ENCODE measurements at places on chromosomes 4 and X.

DNA sequence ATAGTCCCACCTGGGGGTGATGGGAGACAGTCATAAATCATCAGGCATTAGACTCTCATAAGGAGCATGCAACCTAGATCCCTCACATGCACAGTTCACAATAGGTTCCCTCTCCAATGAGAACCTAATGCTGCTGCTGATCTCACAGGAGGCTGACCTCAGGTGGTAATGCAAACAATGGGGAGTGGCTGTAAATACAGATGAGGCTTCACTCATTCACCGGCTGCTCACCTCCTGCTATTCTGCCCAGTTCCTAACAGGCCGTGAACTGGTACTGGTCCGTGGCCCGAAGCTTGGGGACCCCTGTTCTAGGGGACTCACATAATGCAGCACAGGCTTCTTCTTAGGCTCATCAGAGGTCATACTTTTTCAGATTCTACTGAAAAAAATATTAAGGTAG is 625.9 kb upstream of the AGA start:
- DNase-seq: no peak

- peak; percentile 56 for DNase-seq
Observed at GRCh38 chrX:123186801-123187200, 2.7 kb downstream of the GRIA3 start.

GRCh38 chr4:156606554-156607477 is 364.8 kb downstream of the PDGFC start:
- peak; percentile 88 for DNase-seq

DNA sequence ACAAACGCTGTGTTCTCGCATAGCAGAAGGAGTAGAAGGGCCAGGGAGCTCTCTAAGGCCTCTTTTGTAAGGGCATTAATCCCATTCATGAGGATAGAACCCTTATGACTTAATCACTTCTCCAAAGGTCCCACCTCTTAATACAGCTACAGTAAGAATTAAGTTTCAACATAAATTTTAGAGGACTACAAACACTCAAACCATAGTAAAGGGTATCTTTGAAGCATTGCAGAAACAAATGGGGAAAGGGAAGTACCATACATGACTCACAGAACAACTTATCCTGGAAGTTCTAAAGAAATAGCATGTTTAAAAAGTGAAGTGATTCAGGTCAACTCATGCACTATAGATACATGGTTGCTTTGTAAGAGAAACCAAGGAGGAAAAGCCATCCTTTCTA is 680.8 kb downstream of the RPA4 start:
- DNase-seq: no peak

GRCh38 chr4:108920395-108921087 is 157.7 kb upstream of the ETNPPL start:
- no peak for DNase-seq

- DNase-seq: no peak
Observed at GRCh38 chr4:123386609-123387008, 10.0 kb upstream of the SPRY1 start.

Data from fibroblast of skin of abdomen (primary cell).